ENCODE measurements at places on chromosomes 3 and 15.

DNA sequence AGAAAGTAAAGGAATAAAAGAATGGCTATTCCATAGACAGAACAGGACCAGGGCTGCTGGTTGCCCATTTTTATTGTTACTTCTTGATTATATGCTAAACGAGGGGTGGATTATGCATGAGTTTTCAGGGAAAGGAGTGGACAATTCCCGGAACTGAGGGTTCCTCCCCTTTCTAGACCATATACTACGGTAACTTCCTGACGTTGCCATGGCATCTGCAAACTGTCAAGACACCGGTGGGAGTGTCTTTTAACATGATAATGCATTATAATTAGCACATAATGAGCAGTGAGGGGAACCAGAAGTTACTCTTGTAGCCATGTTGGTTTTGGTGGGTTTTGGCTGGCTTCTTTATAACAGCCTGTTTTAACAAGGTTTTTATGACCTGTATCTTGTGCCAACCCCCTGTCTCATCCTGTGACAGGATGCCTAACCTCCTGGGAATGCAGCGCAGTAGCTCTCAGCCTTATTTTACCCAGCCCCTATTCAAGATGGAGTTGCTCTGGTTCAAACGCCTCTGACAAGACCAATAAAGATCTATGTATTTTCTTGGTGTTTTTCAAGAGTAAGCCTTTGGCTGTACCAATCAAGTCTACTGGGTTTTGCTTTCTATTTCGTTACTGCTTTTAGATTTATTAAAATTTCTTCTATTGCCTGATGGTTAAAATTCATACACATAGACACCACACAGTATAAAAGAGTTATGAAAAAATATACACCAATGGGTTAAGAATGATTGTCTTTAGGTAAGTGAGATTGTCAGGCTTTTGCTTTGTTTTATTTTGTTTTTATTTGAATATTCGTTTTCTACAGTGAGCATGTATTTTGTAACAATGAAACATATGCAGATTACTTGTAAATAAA, 37.4 kb upstream of the CTDSPL start:
- DNase-seq, result no peak

GRCh38 chr3:194379231-194379630, 9.7 kb upstream of the LRRC15 start:
- DNase-seq, result no peak

DNA sequence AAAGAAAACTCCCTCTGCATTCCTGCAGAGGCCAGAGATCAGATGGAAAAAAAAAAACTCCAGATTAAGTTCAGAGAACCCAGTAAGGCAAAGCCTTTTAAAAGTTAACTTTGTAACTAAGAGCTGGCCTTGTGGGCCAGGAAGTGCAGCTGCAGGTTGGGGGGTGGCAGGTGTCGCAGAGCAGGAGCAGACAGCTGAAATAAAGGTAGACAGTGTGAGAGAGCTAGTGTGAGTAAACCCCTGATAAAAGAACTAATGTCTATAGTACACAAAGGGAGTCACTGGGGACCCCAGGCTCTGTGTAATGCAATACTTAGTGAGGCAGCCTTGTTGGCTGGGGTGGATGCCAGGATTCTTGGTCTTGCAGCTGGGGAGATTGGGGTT, 42.1 kb downstream of the PPCDC start:
- no peak for DNase-seq

DNA sequence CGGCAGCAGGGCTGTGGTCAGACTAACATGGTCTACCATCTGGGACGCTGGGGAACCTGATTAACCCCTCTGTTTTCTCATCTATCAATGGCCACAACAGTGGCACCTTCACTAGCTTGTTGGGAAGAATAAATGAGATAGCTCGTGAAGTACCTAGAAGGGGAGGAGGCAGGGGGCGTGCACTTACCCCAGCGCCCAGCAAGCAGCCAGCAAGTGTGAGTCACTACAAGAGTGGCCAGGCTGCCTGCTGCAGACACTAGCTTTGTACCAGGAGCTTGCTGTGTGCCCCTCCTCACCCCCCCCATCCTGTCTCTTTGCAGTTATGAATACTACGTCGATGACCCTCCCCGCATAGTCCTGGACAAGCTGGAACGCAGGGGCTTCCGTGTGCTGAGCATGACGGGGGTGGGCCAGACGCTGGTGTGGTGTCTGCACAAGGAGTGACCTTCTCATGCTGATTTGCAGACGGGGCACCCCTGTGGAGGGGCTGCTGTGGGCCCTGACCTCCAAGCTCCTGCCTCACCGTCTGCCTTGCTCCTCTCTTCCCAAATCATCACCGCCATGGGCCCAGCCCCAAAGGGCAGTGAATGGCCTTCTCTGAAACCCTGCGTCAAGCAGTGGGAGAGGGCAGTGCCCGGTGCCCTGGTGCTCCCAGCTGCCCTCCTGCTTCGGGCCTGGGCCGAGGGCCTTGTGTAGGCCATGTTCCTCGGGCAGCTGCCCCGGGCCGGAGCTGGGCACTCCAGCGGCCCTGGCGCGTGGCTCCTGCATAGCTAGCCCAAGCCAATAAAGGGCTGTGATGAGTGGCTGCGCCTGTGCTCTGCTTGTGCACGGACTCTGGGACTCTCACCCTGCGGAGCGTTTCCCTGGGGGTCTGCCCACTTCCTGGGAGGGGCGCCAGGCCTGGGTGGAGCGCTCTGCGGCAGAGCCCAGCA, 2.6 kb upstream of the C15orf62 start:
- DNase-seq, result no peak

GRCh38 chr15:36757189-36757814, 177.9 kb downstream of the CDIN1 start:
- no peak for DNase-seq

GRCh38 chr3:36862076-36862755, 82.6 kb downstream of the TRANK1 start:
- no peak for DNase-seq

DNA sequence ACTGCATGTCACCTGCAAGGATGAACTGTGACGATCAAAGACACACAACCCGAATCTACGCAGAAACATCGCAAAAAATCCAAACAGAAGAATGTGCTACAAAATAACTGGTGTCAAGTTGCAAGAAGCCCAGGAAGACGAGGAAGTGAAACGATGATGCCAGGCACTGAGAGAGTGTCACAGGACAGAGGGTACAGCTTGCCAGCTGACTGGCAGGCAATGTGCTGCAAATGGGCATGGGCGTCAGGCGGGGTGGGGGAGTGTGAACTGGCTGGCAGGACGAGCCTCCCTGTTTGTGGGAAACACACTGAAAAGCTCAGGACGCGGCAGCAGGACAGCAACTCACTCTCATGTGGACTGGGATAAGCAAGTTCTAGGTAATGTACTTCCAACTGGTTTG, 28.9 kb upstream of the OCA2 start:
- DNase-seq, result no peak

- DNase-seq, result no peak
These were observed 111.2 kb downstream of the GMPS start for GRCh38 chr3:155981669-155982068.

DNA sequence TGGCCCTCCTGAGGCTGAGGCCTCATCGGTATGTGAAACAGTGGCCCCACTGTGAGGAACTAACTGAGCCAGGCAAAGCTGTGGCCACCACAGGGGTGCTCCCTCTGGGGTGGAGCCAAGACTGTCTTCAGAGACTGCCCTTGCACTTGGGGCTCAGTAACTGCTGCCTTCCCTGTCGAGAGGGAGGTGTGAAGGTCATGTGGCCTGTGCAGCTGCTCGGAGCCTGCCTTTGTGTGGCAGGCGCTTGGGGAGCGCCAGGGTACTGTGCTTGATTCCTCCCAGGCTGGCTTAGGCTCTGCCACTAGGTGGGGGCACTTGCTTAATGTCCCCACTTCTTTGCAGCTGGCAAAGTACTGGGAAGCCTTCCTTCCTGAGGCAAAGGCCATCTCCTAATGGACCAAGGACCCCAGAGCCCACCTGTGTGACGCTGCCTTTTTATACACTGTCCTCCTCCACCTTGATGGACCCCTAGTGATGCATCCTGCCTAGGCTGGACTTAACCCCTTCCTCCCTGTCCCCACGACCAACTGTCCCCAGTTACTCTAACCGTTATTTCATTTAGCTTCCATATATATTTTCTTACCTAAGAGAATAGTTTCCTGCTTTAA, 14.2 kb upstream of the SNX22 start:
- DNase-seq, result no peak

DNA sequence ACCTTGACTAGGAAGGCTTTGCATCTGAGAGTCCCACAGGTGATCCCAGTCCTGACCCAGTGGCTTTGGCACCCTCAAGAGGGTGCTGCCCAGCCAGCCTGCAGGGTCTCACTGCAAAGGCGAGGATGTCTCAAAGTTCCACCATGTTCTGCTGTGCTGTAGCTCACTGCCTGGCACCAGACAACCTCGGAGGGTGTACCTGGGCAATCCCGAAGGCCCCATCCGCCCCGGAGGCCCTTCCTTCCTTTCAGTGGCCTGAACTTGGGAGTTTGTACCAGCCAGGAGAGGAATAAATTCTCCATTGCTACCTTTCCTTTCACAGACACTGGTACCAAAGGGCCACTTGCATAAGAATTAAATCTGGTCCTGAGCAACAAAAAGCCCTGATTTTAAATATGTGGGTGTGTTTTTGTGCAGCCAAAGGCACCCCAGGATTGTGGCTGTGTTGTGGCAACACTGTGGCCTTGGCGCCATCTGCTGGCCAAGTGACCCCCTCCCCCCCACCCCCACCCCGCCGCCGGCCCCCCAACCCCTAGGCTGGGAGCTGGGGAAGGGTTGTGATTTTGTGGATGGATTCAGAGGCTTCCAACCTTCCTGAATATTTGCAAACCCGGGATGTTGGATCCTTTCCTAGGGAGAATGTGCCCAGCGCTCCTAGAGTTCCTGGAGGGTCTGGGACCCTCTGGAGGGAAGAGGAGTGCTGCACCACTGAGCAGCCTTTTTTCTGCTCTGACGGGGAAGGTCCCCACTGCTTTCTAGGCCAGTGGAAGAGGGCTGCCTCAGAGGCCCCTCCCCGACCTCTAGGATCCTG, 9.7 kb upstream of the PTPN23 start:
- DNase-seq, result no peak

DNA sequence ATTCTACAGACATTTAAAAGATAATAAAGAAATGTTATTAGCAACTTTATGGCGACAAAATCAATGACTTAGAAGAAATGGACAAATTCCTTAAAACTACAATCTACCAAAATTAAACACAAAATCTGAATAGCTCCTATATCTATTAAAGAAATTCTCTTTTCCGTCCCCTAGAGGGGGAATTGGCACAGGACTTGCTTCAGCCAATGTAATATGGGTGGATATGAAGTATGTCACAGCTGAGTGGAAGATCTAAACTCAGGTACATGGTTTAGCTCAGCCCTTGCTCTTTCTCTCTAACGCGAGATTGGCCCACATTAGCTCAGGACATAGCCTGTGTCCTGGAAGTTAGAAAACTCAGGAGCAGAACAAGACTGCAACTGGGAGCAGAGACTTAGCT, 79.3 kb downstream of the DNAH12 start:
- no peak for DNase-seq

- no peak for DNase-seq
These were observed 166.2 kb upstream of the VEPH1 start for GRCh38 chr3:157669416-157669815.

DNA sequence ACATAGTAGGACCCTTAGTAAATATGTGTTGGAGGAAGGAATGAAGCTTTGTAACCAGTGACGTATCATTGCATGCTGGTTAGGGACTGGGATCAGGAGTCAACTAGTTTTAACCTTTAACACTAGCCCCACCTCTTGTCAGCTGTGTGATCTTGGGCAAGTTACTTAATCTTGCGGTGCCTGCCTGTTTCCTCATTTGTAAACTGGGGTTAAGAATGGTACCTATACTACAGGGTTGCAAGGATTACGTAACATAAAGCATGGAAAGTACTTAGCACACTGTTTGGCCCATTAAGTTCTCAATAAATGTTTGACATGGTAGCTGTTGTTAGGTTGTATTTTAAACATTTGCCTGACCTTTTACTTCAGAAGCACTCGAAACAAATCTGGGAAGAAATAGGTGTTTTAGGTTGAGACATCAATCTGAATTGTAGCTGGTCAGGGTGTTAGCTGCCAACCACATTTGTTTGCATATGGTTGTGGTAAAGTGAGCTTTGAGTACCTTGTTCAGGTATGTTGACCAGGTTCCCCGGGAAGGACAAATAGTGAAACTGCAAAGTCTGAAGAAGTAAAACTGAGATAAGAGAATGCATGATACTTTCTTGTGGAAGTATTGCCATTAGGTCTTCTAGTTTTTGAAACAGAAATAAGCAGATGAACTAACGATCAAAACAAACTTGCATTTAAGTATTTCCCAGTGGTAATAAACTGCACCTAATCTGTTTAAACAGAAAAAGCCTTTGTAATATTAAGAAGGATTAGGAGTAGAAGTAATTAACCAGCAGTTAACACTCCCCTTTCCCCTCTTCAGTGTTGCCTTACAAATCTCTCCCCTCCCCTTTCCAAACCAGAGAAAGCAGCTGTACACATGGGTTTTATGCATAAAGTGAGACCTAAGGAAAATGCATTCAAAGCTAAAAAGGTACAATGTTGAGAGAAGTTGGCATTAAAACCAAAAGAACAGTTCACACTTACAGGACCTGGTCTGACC, 25.8 kb upstream of the SCAANT1 start:
- no peak for DNase-seq

- DNase-seq, result no peak
These were observed 1.1 kb upstream of the CSRNP1 start for GRCh38 chr3:39154280-39155021.

- DNase-seq, result no peak
These were observed 70.4 kb downstream of the LSAMP start for GRCh38 chr3:116374901-116375300.

DNA sequence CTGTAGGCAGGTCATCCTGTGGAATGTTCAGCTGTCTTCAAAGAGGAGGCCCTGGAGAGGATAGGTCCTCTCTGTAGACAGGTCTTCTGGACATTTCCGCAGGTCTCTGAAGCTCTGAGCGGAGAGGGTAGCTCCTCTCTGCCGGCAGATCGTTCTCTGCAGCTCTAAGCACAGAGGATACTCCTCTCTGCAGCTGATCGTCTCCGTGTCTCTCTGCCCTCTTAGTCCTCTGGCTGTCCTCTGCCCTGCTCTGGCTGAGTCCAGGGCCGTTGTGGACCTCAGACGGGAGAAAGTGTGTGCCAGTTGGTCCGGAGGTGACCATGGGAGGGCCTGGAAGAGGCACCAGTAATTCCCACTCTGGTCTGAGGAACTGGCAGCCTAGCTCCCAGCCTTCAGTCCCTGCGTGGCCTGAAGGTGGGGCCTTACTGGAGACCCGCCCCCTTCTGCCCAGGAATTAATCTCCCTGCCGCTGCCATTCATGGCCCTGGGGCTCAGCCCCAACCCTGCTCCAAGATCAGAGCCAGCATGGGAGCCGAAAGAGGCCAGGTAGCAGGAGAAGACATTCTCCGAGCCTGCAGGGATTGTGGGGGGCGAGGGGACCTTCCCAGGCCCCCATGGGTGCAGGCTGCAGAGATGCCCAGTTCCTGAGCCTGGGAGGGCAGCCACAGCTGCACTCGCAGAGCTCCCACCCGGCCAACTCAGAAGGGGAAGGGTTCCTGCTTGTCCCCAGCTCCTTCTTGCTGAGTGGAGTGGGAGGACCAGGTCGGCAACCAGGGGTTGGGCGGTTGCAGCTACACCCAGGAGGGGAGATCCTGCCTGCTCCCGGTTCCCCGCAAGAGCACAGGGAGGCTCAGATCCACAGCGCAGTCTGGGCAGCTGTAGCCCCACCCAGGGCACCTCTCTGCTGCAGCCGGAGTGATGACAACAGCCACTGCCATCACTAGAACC, 488.7 kb downstream of the RSL24D1 start:
- no peak for DNase-seq
